ENCODE measurements at places on chromosomes 5 and 9.

GRCh38 chr9:134641173-134641989 lies at the start of gene COL5A1:
COL5A1 (plus strand) TSS chr9:134641803; CDS start chr9:134642188, 385 bp downstream.
- peak; percentile 97 for DNase-seq

DNA sequence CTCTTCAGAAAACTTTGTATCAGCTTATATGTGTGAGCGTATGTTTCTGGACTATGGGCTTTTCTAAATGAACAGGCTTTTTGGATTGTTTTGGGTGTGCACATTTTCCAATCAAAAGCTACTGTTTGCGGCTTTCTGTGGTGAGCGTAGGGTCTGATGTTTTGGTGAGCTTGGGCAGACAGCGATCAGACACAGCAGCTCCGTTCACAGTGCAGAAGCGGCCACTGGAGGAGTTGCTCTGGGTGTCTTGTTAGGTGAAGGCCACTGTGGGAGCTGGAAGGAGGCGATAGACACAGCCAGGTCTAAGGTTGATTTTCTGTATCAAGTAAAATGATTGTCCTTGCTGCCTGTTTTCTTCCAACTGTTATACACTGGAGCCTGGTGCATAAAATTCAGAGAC lies 11.1 kb downstream of the PRRC2B start:
- DNase-seq, result no peak

GRCh38 chr5:97623441-97623840 lies 440.4 kb upstream of the RIOK2 start:
- DNase-seq, result no peak

DNA sequence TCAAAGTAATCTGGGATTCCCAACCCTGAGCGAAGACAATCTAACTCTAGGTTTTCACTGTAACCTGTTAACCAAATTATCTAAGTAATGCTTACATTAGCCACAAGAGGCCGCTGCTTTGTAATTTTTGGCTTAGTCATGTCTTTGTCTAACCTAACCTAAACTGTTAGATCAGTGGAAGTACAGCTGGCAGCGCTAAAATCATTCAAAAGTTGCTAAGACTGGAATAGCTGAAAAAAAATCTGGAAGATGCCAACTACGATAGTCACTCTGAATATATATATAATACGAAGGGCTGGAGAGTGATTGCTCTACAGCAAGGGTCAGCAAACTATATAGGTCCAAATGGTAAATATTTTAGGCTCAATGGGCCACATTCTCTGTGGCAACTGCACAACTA lies 60.2 kb downstream of the FBXO38 start:
- peak; percentile 9 for DNase-seq

GRCh38 chr9:136541179-136541578 lies 4.7 kb downstream of the NOTCH1 start:
- DNase-seq, result no peak

GRCh38 chr5:78602400-78602799 lies 46.2 kb downstream of the LHFPL2 start:
- no peak for DNase-seq

- DNase-seq, result no peak
Observed at GRCh38 chr9:123440256-123440655, 84.3 kb downstream of the CRB2 start.

DNA sequence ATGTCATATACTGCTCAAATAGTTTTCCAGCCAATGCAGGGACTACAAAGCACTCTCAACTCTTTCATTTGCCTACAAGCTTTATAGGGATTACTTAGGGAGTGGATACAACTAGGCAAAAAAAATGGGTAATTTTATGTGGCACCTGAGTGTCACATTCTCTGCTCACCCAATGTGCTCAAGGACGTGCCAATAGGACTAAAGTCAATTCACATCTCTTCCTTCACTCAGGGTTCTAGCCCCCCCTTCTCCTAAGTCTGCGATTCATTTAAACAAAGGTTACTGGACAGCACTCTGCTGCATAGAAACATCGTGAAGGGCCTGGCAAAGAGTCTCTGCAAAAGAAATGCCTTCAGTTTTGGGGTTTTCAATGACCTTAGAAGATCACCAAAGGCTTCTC lies 142.3 kb downstream of the TSSK1B start:
- no peak for DNase-seq

GRCh38 chr9:128341435-128341849 lies 1.1 kb downstream of the SLC27A4 start:
- peak; percentile 92 for DNase-seq

- no peak for DNase-seq
Observed at GRCh38 chr9:2419347-2419746, 202.2 kb upstream of the VLDLR start.

GRCh38 chr5:173268750-173269432 lies 33.9 kb upstream of the NKX2-5 start:
- no peak for DNase-seq

- DNase-seq, result no peak
Observed at GRCh38 chr5:125700380-125700861, 722.8 kb upstream of the GRAMD2B start.

DNA sequence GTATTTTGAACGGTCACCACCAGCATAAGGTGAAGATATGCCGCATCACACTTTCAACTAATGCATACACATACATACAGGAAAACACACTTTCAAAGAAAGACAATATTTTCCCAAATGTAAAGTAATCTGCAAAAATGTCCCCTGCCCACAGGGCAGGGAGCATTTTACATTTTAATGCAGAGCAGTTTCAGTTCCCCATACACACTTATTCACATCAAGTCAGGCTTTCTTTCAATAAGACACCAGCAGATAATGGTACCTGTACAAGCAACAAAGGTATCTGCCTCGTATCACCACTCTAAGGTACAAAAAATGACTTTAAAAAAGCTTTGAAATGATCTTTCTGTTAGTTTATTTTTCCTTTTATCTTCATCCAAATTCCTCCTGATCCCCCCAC lies 247.1 kb upstream of the CCNG1 start:
- no peak for DNase-seq

DNA sequence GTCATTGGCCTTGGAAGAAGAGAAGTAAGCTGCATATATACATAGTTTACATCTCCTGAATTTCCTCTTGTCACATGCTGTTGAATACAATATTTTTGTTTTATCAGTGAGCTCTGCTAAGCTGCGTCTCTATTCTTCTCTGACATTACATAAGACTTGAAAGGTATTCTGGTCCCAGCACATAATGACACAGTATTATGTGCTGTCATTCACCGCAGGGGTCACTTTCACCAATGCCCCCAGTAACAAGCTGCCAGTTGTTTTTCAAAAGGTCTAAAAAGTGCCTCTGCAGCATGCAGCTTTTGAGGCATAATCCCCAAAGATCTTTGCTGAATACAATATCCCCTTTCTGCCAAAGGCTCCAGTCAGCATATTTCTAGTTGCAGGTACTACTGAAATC lies 349.0 kb upstream of the FAM174A start:
- DNase-seq, result no peak

- no peak for DNase-seq
Observed at GRCh38 chr9:21679432-21679831, 123.0 kb upstream of the MTAP start.

DNA sequence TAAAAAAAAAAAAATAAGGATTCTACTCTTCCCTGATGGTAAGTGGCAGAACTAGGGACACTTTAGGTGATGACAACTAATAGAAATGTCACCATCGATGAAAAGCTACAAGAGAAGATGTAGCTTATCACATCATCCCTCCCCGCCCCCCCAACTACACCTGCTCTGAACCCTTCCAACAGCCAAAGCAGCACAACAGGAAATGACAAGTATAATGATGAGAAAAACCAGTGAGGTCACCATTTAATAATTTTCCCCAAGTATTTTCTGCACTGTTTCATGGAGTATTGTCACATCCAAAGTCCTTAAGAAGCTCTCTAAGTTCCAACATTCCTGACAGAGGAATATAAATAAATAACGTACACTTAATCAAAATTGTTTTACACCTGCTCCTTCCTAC lies 221.4 kb downstream of the EFNA5 start:
- DNase-seq, result no peak

DNA sequence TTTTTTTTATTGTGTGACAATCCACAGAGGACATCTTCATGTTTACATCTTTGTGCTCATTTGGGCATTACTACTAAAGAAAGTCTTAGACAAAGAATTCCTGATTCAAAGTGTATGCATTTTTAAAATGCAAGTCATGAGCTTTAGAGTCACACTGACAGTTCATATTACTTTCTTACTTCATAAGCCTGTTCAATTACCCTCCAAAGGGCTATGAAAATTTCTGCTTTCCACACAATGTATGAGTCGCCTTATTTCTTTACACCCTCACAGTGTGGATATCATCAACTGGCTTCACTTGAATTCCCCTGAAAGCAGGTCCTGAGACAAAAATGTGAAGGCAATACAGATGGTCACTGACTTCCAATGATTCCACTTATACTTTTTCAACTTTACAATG lies 280.4 kb upstream of the PTGER4 start:
- DNase-seq, result no peak

GRCh38 chr9:19770973-19771372 lies 17.9 kb downstream of the SLC24A2 start:
- no peak for DNase-seq

GRCh38 chr5:52922384-52922783 lies 66.8 kb upstream of the ITGA2 start:
- DNase-seq, result peak; percentile 30

DNA sequence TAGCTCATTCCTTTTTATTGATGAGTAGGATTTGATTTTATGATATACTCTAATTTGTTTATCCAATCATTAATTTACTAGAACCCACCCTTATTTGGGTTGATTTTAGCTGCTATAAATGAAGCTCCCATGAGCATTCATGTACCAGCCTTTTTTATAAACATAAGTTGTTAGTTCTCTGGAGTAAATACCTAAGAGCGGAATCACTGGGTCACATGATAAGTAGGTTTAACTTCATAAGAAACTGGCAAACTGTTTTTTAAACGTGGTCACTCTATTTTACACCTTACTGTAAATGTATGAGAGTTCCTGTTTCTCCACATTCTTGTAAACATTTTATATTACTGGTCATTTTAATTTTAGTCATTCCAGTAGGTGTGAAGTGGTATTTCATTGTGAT lies 364.6 kb downstream of the NPR3 start:
- no peak for DNase-seq

GRCh38 chr9:122356627-122357026 lies 14.2 kb upstream of the PTGS1 start:
- no peak for DNase-seq

- DNase-seq, result no peak
Observed at GRCh38 chr5:58348996-58349728, 110.7 kb downstream of the PLK2 start.

DNA sequence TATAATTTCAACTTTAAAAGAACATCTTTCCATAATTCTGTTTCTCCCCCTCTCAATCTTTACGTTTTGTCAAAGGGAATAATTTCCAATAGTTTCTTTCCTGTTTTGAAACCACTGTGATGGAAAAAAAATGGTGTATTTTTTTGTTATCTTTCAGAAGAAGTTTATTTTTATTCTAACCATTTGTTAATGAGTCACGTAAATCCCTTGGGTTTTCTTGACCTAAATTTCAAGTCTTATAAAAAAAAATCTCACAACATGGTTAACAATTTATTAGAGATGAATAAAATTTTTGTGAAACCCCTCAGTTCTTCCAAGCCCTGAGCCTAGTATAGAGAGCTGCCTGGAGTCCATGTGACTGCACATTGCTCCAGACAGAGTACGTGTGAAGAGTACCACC lies 106.1 kb upstream of the FBXL17 start:
- DNase-seq, result no peak

GRCh38 chr5:151155775-151156506 lies 1.6 kb downstream of the ANXA6 start:
- DNase-seq, result peak; percentile 54

- DNase-seq, result no peak
Observed at GRCh38 chr5:76082772-76083554, at the start of gene SV2C. SV2C (plus strand) TSS chr5:76083383; CDS start chr5:76131751, 48,368 bp downstream.

GRCh38 chr9:21252721-21253547 lies 13.1 kb upstream of the IFNA14 start:
- DNase-seq, result peak; percentile 14

GRCh38 chr5:125685771-125686170 lies 737.4 kb upstream of the GRAMD2B start:
- no peak for DNase-seq

DNA sequence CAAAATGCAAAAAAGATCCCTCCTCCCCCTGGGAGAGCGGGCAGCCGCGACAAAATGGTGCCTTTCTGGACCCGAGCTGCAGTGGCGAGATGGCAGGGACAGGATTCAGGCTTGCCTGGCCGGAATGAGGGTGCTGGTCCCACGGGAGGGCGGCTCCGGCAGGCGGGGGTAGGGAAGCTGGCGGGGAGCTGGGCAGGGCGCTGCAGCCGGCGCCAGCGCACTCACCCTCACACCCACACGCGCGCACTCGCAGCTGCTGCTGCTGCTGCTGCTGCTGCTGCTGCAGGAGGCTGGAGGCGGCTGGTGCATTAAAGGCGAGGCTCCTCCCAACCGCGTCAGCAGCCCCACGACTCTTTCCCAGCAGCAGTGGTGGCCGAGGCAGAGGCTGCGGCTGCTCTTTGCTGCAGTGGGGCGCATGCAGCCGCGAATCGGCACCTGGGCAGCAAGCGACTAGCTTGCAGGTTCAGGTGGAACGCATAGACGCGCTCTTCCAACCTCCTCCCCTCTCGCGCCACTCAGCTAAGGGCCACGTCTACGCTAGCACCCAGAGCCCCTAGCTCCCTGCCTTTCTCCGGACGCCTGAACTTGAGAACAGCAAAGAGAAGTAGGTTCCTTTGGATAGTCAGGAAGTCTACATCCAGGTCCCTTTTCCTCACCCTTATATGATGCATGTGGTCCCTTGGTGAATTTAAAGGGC lies at the start of gene PPP2R2B:
PPP2R2B (minus strand) TSS at position 282 of the 697 bp plus-strand sequence.
- DNase-seq, result peak; percentile 79

DNA sequence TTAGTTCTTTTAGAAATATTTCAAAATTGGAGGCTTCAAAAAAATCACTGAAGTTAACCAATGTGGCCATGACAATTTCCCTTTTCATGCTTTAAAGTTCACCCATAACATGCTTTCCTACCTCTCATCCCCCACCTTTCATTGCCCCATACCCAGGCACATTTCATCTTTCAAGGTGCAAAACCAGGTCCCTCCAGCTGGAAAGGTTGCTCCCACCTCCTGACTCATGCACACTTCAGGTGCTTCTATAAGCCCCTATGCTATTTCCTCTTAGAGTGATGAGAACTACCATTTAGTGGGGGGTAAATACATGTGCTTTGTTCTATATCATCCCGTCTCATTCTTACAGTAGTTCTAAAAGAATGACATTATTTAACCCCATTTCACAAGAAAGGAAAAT lies 15.4 kb downstream of the FYB1 start:
- no peak for DNase-seq

GRCh38 chr5:124438903-124439281 lies 307.5 kb downstream of the ZNF608 start:
- DNase-seq, result no peak

- DNase-seq, result no peak
Observed at GRCh38 chr5:168176251-168176650, 115.2 kb upstream of the WWC1 start.

DNA sequence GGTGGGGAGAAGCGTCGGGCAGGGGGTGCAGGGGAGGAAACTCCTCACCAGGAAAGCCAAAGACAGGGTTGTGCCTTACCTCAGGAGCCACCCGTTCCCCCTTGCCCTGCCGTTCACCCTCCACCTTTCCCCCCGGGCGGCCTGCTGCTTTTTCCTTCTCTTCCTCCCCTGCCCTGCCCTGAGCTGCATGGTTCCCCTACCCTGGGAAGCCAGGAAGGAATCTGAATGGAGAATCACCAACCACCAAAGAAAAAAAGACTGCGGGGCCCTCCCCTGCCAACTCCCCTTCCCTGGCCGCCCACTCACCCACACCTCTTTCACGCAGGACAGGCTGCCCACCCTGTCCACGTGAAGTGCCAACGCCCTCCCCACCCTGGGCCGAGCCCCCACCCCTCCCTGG lies 820 bp upstream of the NFX1 start:
- no peak for DNase-seq

- no peak for DNase-seq
Observed at GRCh38 chr5:33338336-33339110, 102.2 kb upstream of the TARS1 start.

- DNase-seq, result peak; percentile 72
Observed at GRCh38 chr5:151239237-151239861, 13.6 kb upstream of the GM2A start.

All from H54 (cell line).